ENCODE measurements at places on chromosomes 13 and 19. TPM values are rescaled to one million over a fixed set of nuclear protein-coding genes. Genes with fewer than 3 reads are reported as not detected.
A peak's percentile ranks its signal among the peaks of the same experiment; 100 is the strongest.

PSG7 gene
- polyA plus RNA-seq, result not detected

DNA sequence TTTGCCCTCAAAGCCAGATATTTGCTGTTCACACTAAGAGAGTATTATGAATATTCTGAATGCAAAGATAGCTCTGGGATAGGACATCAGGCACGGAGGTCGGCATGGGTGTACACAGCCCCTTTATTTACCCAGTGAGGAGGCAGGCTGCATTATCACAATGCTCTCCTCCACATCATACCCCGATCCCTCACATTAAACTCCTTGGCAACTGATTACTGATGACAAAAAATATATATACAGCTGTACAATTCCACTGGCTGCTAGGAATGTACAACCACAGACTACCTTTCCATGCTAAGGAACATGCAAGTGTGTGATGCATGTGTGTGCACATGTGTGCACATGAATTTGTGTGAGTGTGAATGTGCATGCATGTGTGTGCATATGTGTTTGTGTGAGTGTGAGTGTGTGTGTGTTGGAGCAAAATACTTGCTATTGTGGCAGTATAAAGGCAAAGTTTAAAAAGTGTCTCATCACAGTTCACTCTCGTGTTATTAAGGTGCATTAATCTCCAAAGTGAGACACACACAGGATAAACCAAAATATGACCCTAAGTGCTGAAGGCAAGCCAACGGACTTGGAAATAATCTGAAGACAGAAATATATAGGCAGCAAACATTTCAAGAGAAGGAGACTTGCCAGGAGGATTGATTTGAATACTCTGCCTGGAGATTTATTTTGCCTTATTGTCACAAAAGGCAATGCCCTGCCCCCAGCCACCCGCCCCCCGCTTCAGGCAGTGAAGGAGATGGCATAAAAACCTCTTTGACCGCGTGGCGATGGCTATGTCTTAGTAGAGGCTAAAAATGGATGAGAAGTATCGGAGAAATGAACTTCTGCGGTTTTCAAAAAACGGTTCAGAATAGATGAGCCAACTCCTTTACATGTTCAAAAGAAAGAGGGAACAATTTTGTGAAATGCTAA lies 274.8 kb downstream of the TSHZ3 start:
- DNase-seq, result no peak
- peaks cover 28% of the 10 kb centered on the region for H3K4me1 ChIP-seq
- no peak overlapping the region for H3K4me3 ChIP-seq
- H3K27me3 ChIP-seq, result no peaks in the 10 kb centered on the region
- no peak overlapping the region for H3K27ac ChIP-seq
- H3K36me3 ChIP-seq, result no peaks in the 10 kb centered on the region

SMIM44 gene
- polyA plus RNA-seq, result not detected

ACER1 gene
- polyA plus RNA-seq, result not detected

LILRA1 gene
- 1.4 TPM for polyA plus RNA-seq

GRCh38 chr19:6865849-6866248 lies 21.5 kb upstream of the ADGRE1 start:
- H3K36me3 ChIP-seq, result no peaks in the 10 kb centered on the region
- no peak overlapping the region for H3K27ac ChIP-seq
- H3K4me1 ChIP-seq, result peaks cover 6% of the 10 kb centered on the region
- H3K4me3 ChIP-seq, result no peak overlapping the region
- H3K27me3 ChIP-seq, result peaks cover 2% of the 10 kb centered on the region

GRCh38 chr19:20151617-20152145 lies 15.3 kb upstream of the ZNF486 start:
- no peaks in the 10 kb centered on the region for H3K27me3 ChIP-seq
- H3K4me3 ChIP-seq, result no peak overlapping the region
- no peak overlapping the region for H3K27ac ChIP-seq
- DNase-seq, result no peak

- H3K36me3 ChIP-seq, result peaks cover 47% of the 10 kb centered on the region
- no peak overlapping the region for H3K27ac ChIP-seq
- H3K27me3 ChIP-seq, result no peaks in the 10 kb centered on the region
- peak overlapping the region; percentile 31 for H3K4me3 ChIP-seq
- DNase-seq, result no peak
- H3K4me1 ChIP-seq, result peaks cover 24% of the 10 kb centered on the region
These were observed 1.5 kb downstream of the MYPOP start for GRCh38 chr19:45900738-45901431.

DNA sequence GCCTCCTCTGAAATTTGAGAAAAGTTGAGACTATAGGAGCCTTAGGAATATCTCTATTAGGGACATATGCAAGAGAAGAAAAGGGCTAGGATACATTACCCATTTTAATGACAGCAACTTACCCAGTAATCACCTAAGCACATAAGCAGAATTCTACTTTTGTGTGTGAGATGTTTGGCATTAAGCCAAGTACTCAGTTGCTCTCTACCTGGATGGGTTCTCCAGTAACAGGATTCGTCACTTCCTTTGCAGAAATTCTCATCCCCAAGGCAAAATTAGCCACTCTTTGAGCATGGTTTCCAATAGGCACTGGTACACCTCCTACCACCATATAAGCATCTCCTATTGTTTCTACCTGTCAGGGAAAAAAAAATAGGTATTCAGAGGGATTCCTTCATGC lies 95.1 kb downstream of the C13orf42 start:
- H3K27me3 ChIP-seq, result no peaks in the 10 kb centered on the region
- no peaks in the 10 kb centered on the region for H3K4me1 ChIP-seq
- no peak overlapping the region for H3K4me3 ChIP-seq
- no peak for DNase-seq
- H3K36me3 ChIP-seq, result no peaks in the 10 kb centered on the region

DNA sequence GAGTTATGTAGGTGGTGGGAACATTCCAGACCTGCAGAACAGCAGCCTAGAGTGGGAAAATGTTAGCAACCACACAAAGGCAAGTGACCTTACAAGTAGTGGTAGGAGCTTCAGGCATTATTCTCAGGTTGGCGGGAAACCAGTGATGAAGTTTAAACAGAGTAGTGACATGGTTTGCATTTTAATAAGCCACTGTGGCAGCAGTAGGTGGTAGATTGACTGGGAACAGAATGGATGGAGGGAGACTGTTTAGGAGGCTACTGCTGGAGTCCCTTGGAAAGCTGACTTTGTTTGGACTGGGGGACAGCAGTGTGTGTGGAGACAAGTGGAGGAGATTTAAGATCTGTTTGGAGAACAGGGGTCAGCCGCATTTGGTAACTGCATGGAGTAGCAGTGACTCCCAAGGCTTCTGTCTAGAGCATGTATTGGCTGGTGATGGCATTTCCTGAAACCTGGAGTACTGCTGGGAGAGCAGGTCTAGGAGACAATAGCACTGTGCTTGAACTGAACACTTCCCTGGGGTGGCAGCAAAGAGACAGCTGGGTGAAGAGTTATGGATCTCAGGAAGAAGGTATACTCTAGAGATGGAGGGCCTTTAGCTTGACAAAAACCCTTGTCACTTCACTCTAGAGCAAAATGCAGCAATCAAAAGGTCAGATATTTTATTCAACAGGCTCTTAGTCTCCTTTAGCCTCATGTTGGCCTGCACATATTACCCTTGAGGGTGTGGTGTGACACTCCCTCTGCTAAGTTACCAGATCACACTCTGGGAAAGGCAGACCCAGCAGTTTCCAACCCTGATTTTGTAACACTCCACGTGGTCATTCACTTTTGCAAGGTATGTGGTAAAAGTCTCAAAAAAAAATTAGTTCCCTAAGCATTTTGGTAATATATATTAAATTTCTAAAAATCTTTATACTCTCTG lies 70.3 kb downstream of the DHRS12 start:
- H3K4me3 ChIP-seq, result no peak overlapping the region
- H3K4me1 ChIP-seq, result peaks cover 10% of the 10 kb centered on the region
- H3K27me3 ChIP-seq, result no peaks in the 10 kb centered on the region
- peak; percentile 20 for DNase-seq
- H3K27ac ChIP-seq, result peak overlapping the region; percentile 29
- H3K36me3 ChIP-seq, result no peaks in the 10 kb centered on the region

DNA sequence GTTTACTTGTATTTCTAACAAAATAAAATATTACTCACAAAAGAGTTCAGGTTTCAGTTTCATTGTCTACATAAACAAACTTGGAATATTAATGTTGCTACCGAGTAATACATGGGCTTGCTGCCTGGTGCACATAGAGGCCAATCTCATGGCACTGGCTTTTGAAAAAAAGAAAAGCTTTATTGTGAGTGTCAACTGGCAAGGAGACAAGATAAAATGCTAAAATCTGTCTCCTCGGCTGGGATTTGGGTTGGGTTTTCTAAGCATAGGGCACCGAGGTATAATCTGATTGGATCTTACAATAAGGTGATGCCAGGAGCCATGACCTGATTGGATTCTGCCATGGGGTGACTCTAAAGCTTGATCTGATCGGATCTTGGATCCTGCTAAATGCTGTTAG lies 1519.9 kb upstream of the MIR17HG start:
- no peaks in the 10 kb centered on the region for H3K36me3 ChIP-seq
- H3K4me1 ChIP-seq, result no peaks in the 10 kb centered on the region
- H3K27me3 ChIP-seq, result no peaks in the 10 kb centered on the region
- H3K27ac ChIP-seq, result no peak overlapping the region
- no peak overlapping the region for H3K4me3 ChIP-seq

Measured in spinal cord (tissue), 10 donors.